ENCODE measurements at places on chromosomes 5 and 9. TPM values are rescaled to one million over a fixed set of nuclear protein-coding genes. Genes with fewer than 3 reads are reported as not detected.

PKD2L2 gene
- total RNA-seq, result not detected

IFT74 gene
- 13.6 TPM for total RNA-seq

FOXD4L6 gene
- not detected for total RNA-seq

AIF1L gene
- total RNA-seq, result 1.6 TPM

UGT3A1 gene
- total RNA-seq, result not detected

TMEM174 gene
- not detected for total RNA-seq

KCNN2 gene
- 0.06 TPM for total RNA-seq

CARTPT gene
- not detected for total RNA-seq

GABRA1 gene
- total RNA-seq, result not detected

ADAMTS12 gene
- 9.2 TPM for total RNA-seq

SPINK4 gene
- not detected for total RNA-seq

CER1 gene
- total RNA-seq, result not detected

POMT1 gene
- total RNA-seq, result 14.4 TPM

KCNMB1 gene
- not detected for total RNA-seq

FAT2 gene
- total RNA-seq, result 0.01 TPM

AMACR gene
- 14.6 TPM for total RNA-seq

SPINK6 gene
- not detected for total RNA-seq

NANS gene
- total RNA-seq, result 59.8 TPM

FAM170A gene
- not detected for total RNA-seq

PCDHGA3 gene
- total RNA-seq, result not detected

ORM2 gene
- total RNA-seq, result not detected

LCP2 gene
- not detected for total RNA-seq

CSF2 gene
- 1.7 TPM for total RNA-seq

ASTN2 gene
- 4.3 TPM for total RNA-seq

FCN2 gene
- total RNA-seq, result not detected

MAMDC2 gene
- total RNA-seq, result 0.29 TPM

PCDHB16 gene
- total RNA-seq, result 0.06 TPM

HSPB3 gene
- total RNA-seq, result 0.10 TPM

KIF27 gene
- total RNA-seq, result 1.1 TPM

PCDHB4 gene
- total RNA-seq, result 0.06 TPM
